ENCODE measurements at places on chromosomes 1 and 21.
A peak's percentile ranks its signal among the peaks of the same experiment; 100 is the strongest.

DNA sequence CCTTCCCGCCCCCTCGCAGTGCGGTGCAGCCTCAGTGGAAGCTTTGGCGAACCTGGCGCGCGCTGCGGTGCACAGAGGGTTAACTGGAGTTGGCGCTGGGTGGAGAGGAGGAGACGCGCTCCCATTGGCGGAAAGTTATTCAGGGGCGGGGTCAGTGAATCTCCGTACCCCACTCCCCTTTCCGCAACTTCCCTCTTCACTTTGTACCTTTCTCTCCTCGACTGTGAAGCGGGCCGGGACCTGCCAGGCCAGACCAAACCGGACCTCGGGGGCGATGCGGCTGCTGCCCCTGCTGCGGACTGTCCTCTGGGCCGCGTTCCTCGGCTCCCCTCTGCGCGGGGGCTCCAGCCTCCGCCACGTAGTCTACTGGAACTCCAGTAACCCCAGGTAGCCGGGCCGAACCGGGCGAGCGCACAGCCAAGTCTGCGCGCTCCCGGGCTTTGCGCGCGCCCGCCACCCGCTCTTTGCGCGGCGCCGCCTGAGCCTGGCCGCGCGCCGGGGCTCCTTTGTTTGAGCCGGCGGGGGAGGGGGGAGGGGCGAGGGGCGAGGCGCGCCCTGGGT, at the start of gene EFNA4:
TSS of gene EFNA4 (plus strand) at position 191 of the 561 bp plus-strand sequence. CDS start at position 275, 84 bp downstream.
- DNase-seq, result peak; percentile 79

DNA sequence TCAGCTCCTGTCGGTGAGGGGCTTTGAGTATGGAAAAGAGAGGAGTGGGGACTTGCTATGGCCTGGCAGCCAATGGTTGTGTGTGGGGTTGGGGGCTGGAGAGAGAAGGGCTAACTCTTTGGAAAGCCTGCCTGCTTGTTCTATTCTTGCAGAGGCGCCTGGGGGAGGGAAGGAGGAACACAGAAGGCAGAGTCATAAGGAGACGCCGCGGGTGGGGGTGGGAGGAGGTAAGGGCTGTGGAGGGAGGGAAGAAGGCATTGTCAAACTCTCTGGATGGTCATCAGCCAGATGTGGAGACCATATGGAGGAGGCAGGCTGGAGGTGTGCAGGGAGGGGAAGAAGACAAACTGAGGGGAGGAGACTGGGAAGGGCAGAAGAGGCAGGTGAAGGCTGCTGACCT, 70.0 kb downstream of the PLXNA2 start:
- DNase-seq, result no peak

- no peak for DNase-seq
Observed at GRCh38 chr1:30697571-30698376, 25.6 kb downstream of the MATN1 start.

DNA sequence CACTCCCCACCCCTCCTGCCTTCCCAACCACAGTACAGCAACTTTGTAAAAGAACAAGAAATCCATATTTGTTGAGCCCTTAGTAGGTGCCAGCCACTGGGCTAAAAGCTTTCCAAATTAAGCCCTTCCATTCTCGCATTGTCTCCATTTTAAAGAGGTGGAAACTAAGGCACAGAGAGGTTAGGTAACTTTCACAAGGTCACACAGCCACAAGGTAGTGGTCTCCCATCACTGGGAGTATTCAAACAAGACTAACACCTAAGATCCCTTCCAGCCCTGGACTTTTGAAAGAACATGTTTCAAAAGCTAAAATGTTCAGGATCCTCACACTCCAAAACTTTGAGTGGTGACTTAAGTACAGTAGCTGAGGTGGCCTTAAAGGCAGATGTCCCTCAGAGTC, 3.2 kb downstream of the SDC3 start:
- no peak for DNase-seq

- DNase-seq, result no peak
Observed at GRCh38 chr1:34983700-34984355, 1.3 kb downstream of the TMEM35B start.

- DNase-seq, result no peak
Observed at GRCh38 chr1:175173531-175173930, 19.0 kb downstream of the KIAA0040 start.

- no peak for DNase-seq
Observed at GRCh38 chr1:36411674-36412648, 14.3 kb upstream of the LSM10 start.

- no peak for DNase-seq
Observed at GRCh38 chr1:151616505-151616849, 4.6 kb downstream of the SNX27 start.

- DNase-seq, result no peak
Observed at GRCh38 chr1:214615109-214615508, 12.1 kb downstream of the CENPF start.
